Uterine smooth muscle cell (primary cell): ENCODE measurements at places on chromosomes 16 and 17. TPM values are rescaled to one million over a fixed set of nuclear protein-coding genes. Genes with fewer than 3 reads are reported as not detected.

GAS2L2 gene
- under 0.01 TPM in 1 of 2 replicates, not detected in the other for total RNA-seq

ANKRD13B gene
- 2.8 and 5.0 TPM in 2 replicates for total RNA-seq

IGSF6 gene
- under 0.01 TPM in 1 of 2 replicates, not detected in the other for total RNA-seq

ITGAX gene
- total RNA-seq = 1.2 and 3.4 TPM in 2 replicates

NPB gene
- total RNA-seq = 0.22 and 0.25 TPM in 2 replicates

CES1 gene
- 0.22 and 1.00 TPM in 2 replicates for total RNA-seq

RNF227 gene
- total RNA-seq = 2.5 TPM in 2 replicates

PIRT gene
- total RNA-seq = not detected in 2 replicates

ACSM2A gene
- total RNA-seq = not detected in 2 replicates

ZG16B gene
- 0.55 and 0.87 TPM in 2 replicates for total RNA-seq

MRPL38 gene
- 31.6 and 33.8 TPM in 2 replicates for total RNA-seq

CDH13 gene
- 107 and 133 TPM in 2 replicates for total RNA-seq

CCDC102A gene
- 12.4 and 27.4 TPM in 2 replicates for total RNA-seq

GPR139 gene
- not detected in 2 replicates for total RNA-seq

CCL7 gene
- total RNA-seq = 0.89 TPM in 1 of 2 replicates, not detected in the other

SPATA22 gene
- not detected in 2 replicates for total RNA-seq

SPIRE2 gene
- total RNA-seq = 1.1 and 1.4 TPM in 2 replicates

CHAD gene
- not detected in 2 replicates for total RNA-seq

CD300LG gene
- total RNA-seq = not detected in 2 replicates

VAT1L gene
- total RNA-seq = 18.7 TPM in 2 replicates

LLGL2 gene
- total RNA-seq = 0.12 and 0.33 TPM in 2 replicates

SPN gene
- total RNA-seq = not detected in 2 replicates

QRICH2 gene
- total RNA-seq = 3.0 and 6.2 TPM in 2 replicates

UNK gene
- total RNA-seq = 17.1 and 19.6 TPM in 2 replicates

RAB34 gene
- total RNA-seq = 172 and 176 TPM in 2 replicates

MYH8 gene
- under 0.01 TPM in 1 of 2 replicates, not detected in the other for total RNA-seq

IST1 gene
- 151 TPM in 2 replicates for total RNA-seq

SPATA32 gene
- 0.12 TPM in 1 of 2 replicates, not detected in the other for total RNA-seq

SLC2A4 gene
- total RNA-seq = under 0.01 TPM in 2 replicates

NME3 gene
- total RNA-seq = 34.6 and 65.0 TPM in 2 replicates

AATK gene
- 0.11 and 0.50 TPM in 2 replicates for total RNA-seq

NAA60 gene
- 10.2 and 10.6 TPM in 2 replicates for total RNA-seq

RNF222 gene
- not detected in 2 replicates for total RNA-seq

CDH8 gene
- not detected in 2 replicates for total RNA-seq

HS3ST2 gene
- total RNA-seq = 0.11 and 0.75 TPM in 2 replicates

SEZ6 gene
- total RNA-seq = not detected in 2 replicates

TMEM204 gene
- total RNA-seq = 4.8 and 7.2 TPM in 2 replicates

CCL1 gene
- not detected in 2 replicates for total RNA-seq

ADGRG3 gene
- not detected in 2 replicates for total RNA-seq

ERN2 gene
- 0.12 and 0.77 TPM in 2 replicates for total RNA-seq

EVI2A gene
- total RNA-seq = 4.5 and 7.3 TPM in 2 replicates

CENPX gene
- total RNA-seq = 22.2 and 55.8 TPM in 2 replicates
